ENCODE measurements at places on chromosomes 11 and 22.

GRCh38 chr22:38758276-38758945, 2.6 kb upstream of the SUN2 start:
- peak; percentile 89 for DNase-seq

DNA sequence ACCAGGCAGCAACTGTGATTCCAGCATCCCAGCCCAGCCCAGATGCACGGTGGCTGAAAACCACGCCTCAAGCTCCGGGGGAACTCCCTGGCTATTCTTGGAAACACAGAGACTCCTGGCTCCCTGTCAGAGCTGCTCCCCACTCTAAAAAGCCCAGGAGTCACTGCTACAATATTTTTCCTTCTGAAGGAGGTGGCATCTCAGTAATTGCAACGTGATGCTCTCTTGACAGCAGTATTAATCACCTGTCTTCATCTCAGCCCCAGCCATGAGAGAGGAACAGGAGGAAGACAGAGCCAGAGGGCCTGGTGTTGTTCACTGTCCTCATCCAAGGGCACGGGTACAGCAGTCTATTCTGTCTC, 26.9 kb downstream of the DRD2 start:
- no peak for DNase-seq

DNA sequence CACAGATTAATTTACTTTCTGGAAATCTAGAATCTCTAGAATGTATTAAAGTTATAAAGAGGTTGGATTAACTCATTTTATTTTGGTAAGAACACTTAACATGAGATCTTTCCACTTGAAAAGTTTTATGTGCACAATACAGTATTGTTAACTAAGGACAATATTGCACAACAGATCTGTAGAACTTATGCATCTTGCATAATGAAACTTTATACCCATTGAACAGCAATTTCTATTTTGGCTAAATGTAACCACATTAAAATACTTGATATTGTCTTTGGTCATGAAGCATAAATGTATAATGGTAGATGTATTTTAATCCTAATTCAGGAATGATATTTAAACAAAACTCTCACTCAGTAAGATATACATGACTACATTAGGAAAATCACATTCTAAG, 203.8 kb downstream of the SNX19 start:
- DNase-seq: no peak

DNA sequence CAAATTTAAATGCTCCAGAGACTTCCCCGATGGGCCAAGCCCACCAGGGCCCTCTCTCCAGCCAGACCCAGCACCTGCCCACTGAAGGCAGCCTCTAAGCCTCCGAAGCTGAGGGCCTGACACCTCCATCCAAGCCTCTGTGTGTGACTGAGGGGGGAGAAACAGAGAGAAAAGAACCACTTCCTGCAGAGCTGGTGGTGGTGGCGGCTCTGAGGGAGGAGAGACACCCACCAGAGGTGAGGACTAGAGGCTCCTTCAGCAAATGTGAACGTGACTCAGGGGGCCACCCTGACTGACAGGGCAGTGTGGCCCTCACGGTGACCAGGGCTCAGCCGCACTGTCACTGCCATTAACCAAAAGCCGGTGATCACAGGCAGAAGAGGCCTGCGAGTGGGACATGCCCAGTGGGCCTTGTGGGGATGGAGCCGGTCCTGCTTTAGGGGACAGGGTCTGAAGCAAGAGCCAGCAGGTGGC, 31.0 kb upstream of the CD5 start:
- DNase-seq: no peak

DNA sequence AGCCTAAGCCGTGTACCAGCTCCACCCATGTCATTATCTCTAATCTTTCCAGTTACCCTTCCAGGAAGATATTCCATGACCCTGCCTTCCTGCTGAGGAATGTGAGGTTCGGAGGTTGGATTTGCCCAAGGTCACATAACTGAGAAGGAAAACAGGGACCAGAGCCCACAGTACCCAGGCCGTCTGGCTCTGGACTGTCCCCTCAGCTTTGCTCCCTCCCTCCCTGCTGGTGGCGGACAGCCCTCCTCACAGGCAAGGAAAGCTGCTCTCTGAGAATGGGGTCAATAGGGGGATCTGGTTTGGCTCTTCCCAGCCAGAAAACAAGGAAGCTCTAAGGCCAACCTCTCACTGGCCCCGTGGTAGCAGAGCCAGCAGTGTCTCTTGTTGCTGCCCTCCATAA, 63.3 kb downstream of the SYN3 start:
- DNase-seq: no peak

DNA sequence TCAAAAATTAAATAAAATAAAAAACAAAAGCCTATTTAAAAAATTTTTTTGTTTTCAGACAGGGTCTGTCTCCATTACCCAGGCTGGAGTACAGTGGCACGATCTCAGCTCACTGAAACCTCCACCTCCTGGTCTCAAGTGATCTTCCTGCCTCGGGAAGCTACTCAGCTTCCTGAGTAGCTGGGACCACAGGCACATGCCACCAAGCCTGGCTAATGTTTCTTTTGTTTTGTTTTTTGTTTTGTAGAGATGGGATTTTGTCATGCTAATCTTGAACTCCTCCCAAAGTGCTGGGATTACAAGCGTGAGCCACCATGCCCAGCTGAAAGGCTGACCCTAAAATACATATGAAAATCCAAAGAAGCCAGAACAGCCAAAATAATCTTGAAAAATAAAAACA, 20.4 kb upstream of the L3MBTL2 start:
- no peak for DNase-seq

DNA sequence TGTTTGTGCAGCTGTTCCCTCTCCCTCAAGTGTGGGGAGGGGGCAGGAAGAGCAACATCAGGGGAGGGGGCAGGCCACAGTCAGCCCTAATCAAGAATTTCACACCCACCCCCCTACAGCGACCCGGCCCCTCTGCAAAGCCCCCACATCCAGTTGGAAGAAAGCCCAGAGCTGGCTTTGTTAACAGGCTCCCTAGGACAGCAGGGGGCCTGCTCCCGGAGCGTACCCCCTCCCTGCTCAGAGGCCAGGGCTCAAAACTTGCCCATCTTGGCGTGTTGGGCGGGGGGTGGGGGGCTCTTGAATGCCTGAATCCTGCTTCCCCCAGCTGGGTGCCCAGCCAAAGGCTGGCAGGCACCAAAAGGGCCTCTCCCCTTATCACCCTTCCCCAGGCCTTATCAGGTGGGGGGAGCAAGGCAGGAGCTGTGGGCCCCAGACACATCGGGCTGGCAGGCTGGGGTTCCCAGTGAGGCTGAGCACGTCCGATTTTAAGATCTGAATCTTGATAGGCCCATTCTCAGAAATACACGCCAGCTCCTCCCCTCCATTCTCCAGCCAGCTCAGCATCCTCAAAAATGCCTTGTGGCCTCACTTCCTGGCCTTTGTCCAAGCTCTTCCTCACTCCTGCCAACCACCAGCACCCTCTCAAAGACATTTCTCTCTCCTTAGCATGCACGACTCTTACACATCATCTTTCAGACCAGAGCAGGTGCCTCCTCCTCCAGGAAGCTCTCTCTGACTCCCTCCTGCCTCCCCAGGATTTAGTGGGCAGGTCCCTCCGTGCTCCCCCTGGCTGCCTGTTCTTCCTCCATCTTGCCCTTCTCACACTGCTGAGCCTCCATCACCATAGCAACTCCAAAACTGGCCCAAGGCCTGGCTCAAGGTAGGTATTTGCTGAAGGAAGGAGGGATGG, 384.8 kb downstream of the MN1 start:
- peak; percentile 21 for DNase-seq

DNA sequence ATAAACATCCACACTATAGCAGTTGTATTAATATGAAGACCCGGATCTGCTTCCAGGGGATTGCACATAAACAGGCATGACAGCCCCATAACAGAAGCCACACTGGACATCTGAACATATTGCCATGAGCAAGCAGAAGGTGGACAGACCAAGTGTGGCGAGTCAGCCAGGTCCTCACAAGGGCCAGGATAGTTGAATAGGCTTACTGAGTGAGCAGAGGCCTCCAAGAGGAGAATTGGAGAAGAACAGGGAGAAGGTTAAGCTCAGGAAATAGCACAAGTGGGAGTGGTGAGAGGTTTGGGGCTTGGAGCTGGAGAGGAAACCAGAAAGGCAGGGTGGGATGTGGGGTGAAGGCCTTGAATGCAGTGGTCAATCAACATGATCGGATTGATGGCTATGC, 10.8 kb downstream of the SLC35C1 start:
- DNase-seq: no peak

DNA sequence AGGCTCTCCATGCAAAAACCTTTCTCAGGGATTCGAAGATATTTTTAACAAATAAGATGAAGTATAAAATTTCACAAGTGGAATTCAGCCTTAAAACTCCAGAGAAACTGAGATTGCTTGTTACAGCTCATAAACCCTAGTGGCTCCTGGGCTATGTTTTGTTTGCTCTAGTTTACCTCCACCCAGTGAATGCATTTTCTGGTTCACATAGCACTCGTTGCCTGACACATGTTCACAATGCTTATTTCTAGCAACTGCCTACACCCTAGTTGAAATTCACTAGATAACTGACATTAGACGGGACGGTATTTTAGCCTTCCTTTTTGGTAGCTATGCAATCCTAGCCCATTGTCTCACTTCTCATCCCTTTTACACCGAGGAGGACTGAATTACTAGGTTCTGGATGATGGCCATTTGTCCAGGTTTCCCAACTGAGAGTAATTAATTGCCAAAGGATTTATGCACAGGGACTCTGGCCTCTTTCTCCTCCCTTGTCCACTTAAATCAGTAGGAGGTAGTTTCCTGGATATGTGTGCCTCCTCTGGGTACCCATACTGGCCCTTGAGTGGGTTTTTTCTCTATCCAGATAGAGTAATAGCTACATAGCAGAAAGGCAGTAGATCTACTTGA, 951.6 kb downstream of the DLG2 start:
- no peak for DNase-seq

DNA sequence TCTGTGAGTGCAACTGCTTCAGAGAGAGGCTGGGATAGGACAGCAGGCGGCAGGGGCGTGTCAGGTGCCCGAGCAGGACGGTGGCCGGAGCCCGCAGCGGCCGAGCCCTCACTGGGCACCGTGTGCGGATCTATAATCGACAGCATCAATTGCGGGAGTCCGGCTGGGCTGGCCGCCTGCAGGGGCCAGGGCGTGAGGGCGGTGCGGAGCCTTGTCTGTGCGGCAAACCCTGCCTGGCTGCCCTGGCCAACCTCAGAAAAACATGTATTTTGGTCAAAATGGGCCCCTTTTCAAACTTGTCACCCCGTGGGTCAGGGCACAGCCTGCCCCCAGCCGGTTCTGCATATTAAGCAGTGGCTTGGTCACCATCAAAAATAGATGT, 91.3 kb upstream of the KCNQ1OT1 start:
- no peak for DNase-seq

DNA sequence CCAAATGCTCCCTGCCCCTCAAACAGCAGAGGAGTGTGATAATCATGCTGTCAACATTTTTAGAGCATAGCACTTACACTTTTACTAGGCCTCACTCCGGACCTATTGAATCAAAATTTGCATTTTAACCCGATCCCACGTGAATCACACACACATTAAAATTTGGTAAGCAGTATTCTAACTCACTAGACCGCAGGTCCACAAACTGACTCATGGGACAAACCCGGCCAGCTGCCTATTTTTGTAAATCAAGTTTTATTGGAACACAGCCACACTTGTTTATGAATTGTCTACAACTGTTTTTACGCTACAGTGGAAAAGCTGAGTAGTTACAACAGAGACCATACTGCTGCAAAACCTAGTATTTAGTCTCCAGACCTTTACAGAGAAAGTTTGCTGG, 43.3 kb downstream of the SNX19 start:
- DNase-seq: no peak

DNA sequence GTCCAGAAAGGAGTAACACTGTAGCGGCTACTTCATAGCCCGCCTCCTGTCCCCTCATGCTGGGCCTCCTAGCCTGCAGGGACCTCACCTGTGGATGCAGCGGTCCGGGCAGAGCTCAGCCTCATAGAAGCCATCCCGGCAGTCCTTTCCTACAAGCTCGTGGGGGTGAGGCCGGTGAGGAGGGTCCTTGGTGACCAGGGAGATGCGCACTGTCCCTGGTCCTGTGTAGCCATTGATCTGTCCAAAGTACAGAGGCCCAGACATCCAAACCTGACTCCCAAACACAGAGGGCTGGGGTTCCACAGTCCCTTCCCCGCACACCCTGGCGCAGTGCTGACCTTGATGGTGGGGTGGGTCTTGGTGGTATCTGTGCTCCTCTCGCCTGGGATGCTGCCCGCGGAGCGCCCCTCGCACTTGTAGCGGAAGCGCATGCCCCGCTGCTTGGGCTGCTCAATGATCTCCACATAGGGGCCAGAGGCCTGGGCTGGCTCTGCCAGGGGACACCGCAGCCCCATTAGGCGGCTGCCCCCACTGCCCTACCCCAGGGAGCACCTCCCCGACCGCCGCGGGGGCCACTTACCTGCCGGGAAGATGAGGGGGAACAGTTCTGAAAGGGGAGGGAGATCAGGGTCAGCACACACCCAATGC, 993 bp downstream of the RELA start:
- no peak for DNase-seq

- DNase-seq: no peak
Measured at GRCh38 chr11:95230810-95231126, 234 bp downstream of the SESN3 start.

DNA sequence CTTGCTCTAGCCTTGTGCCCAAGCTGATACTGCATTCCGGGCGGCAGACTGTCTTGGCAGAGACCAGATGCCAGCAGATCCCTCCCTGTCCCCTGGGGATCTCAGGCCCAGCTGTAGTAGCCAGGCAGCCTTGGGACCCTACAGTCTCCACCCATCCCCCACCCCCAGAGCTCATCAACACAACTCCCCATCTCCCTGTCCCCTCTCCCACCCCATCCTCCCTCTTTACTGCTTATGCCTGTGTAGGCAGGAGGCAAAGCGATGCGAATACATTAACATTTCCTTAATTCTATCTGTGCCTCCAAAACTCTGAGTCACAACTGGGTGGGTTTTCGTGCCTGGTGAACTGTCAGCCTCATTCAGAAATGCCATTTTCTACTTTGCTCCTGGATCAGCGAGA, 547.6 kb downstream of the BUD13 start:
- DNase-seq: peak; percentile 91

DNA sequence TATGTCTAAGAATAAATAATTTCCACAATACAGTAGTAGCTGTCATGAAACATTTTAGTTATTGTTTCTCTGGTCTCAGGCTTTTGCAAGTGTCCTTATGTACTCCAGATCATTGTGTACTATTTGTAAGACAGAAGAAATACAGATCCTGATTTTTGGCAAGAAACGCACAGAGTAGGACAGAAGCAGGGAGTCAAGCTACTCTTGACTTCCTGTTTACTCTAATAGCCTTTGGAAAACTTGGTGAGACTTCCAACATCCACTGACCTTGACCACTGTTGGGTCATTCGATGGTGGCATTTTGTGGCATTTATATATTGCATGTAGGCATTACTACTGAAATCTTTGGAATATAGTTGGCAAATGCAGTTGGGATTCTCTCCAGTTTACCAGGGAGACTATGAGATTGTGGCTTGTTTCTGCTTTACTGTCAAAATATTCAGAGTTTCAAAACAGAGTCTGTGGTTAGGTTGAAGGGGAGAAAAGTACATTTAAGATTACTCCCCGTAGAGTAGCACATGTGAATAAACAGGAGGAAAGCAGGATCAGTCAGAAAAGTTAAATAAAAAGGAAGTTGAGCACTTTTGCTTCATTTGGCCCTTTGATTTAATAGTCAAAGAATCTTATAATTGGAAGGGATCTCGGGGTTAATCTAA, 726.1 kb upstream of the CCDC90B start:
- no peak for DNase-seq
